ENCODE measurements at places on chromosomes 5 and 9. TPM values are rescaled to one million over a fixed set of nuclear protein-coding genes. Genes with fewer than 3 reads are reported as not detected.

Gene TAF11L5
- not detected for total RNA-seq

Gene ADGRV1
- total RNA-seq, result 1.4 TPM

Gene SLC6A18
- not detected for total RNA-seq

GRCh38 chr9:96064826-96065481, 189.5 kb downstream of the ERCC6L2 start:
- H3K27ac ChIP-seq, result no peak overlapping the region
- no peaks in the 10 kb centered on the region for H3K4me1 ChIP-seq
- DNase-seq, result no peak
- no peak overlapping the region for H3K4me3 ChIP-seq
- H3K27me3 ChIP-seq, result no peaks in the 10 kb centered on the region

GRCh38 chr9:121592265-121592664, 59.2 kb upstream of the DAB2IP start:
- H3K4me3 ChIP-seq, result no peak overlapping the region
- H3K36me3 ChIP-seq, result no peaks in the 10 kb centered on the region
- no peak overlapping the region for H3K27ac ChIP-seq
- no peak for DNase-seq

DNA sequence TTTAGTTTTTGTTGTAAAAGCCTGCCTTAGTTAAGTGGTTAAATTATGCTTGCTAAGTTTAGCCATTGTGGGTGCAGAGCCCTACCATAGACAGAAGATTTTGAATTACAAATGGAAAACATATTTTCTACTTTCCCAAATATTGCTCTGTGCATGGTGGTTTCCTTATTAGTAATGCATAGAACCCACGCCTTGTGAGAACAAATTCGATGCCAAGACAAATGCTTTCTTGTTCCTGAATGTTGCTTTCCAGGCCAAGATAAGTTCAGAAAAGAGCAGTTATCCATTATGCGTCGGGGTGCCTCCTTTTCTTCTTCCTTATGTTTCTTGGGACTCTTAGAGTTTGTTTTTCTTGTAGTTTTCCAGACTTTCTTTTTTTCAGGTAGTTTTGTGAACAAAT, 31.0 kb upstream of the GARNL3 start:
- H3K4me1 ChIP-seq, result no peaks in the 10 kb centered on the region
- no peak for DNase-seq
- H3K27ac ChIP-seq, result peak overlapping the region; percentile 35
- H3K27me3 ChIP-seq, result no peaks in the 10 kb centered on the region
- H3K4me3 ChIP-seq, result no peak overlapping the region

GRCh38 chr5:177300236-177300880, 3.2 kb downstream of the RAB24 start:
- no peaks in the 10 kb centered on the region for H3K27me3 ChIP-seq
- no peaks in the 10 kb centered on the region for H3K4me1 ChIP-seq
- peaks cover 15% of the 10 kb centered on the region for H3K36me3 ChIP-seq
- H3K4me3 ChIP-seq, result no peak overlapping the region

DNA sequence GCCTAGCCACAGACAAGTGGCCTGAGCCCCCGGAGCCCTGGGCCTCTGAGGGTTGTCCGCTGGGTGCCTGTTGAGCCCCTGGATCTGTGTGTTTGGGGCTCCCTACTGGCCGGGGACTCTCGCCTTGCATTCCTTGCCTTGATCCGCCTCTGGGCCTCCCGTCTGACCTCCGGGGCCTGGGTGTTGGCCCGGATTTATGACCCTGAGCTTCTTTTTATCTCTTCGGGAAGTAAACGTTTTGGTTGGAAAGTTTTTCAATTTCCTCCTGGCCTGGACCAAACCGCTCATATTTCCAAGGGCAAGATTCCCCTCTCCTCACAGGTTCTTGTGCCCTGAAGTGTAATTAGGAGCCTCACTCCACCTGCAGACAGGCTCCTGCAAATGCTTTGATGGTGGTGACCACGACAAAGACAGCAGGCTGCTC, 69.3 kb upstream of the EGFLAM start:
- no peaks in the 10 kb centered on the region for H3K4me1 ChIP-seq
- H3K36me3 ChIP-seq, result no peaks in the 10 kb centered on the region
- H3K4me3 ChIP-seq, result no peak overlapping the region
- no peak for DNase-seq
- H3K27ac ChIP-seq, result no peak overlapping the region

Gene AP3B1
- 22.4 TPM for total RNA-seq

- no peaks in the 10 kb centered on the region for H3K36me3 ChIP-seq
- H3K4me1 ChIP-seq, result no peaks in the 10 kb centered on the region
- peak overlapping the region; percentile 80 for H3K27ac ChIP-seq
Observed at GRCh38 chr5:170307575-170308465, 10.2 kb upstream of the LCP2 start.

- no peak for DNase-seq
- H3K27me3 ChIP-seq, result no peaks in the 10 kb centered on the region
- H3K27ac ChIP-seq, result no peak overlapping the region
- H3K36me3 ChIP-seq, result peaks cover 12% of the 10 kb centered on the region
- H3K4me3 ChIP-seq, result no peak overlapping the region
Observed at GRCh38 chr5:135359374-135360165, 39.5 kb downstream of the MACROH2A1 start.

GRCh38 chr5:159231167-159231566, 21.8 kb upstream of the RNF145 start:
- no peak overlapping the region for H3K27ac ChIP-seq
- no peaks in the 10 kb centered on the region for H3K27me3 ChIP-seq
- H3K36me3 ChIP-seq, result no peaks in the 10 kb centered on the region
- DNase-seq, result no peak

- no peak for DNase-seq
- H3K4me1 ChIP-seq, result no peaks in the 10 kb centered on the region
- H3K27ac ChIP-seq, result no peak overlapping the region
- no peaks in the 10 kb centered on the region for H3K27me3 ChIP-seq
- no peak overlapping the region for H3K4me3 ChIP-seq
Observed at GRCh38 chr5:134626369-134627014, 6.1 kb downstream of the SAR1B start.

DNA sequence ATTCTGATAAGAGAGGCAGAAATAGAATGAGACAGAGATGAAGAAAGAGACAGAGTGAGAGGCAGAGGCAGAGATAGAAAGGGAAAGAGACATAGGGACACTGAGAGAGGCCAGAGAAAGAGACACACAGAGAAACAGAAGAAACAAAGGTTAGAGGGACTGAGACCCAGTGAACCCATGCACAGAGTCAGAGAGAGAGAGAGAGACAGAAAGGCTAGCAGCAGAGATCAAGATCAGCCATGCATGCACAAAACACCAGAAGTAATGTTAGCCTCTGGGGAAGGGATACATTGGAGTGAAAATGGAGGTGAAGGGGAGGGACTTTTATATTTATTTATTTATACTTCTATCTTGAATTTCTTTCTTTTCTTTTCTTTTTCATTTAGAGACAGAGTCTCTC, 14.1 kb upstream of the SPARC start:
- H3K4me3 ChIP-seq, result no peak overlapping the region
- DNase-seq, result no peak
- H3K27me3 ChIP-seq, result no peaks in the 10 kb centered on the region
- no peaks in the 10 kb centered on the region for H3K4me1 ChIP-seq

DNA sequence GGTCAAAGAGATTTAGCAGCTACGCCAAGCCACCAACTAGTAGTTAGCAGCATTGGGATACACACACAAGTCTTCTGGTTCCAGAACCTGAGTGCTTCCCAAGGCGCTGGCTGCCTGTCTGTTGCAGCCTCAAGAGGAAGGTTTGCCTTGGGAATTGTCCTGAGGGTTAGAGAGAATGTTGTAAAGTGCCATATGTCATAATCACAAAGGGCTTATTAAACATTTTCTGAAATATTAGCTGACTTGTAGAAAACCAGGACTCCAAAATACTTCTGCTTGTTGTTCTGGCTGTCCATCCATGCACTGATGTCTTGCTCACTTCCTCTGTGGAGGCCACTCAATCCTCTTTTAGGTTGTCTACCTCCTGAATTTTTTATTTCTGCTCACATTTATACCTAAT, 46.3 kb downstream of the SLC36A1 start:
- peaks cover 8% of the 10 kb centered on the region for H3K36me3 ChIP-seq
- H3K4me1 ChIP-seq, result no peaks in the 10 kb centered on the region
- no peaks in the 10 kb centered on the region for H3K27me3 ChIP-seq
- no peak overlapping the region for H3K4me3 ChIP-seq
- no peak overlapping the region for H3K27ac ChIP-seq

DNA sequence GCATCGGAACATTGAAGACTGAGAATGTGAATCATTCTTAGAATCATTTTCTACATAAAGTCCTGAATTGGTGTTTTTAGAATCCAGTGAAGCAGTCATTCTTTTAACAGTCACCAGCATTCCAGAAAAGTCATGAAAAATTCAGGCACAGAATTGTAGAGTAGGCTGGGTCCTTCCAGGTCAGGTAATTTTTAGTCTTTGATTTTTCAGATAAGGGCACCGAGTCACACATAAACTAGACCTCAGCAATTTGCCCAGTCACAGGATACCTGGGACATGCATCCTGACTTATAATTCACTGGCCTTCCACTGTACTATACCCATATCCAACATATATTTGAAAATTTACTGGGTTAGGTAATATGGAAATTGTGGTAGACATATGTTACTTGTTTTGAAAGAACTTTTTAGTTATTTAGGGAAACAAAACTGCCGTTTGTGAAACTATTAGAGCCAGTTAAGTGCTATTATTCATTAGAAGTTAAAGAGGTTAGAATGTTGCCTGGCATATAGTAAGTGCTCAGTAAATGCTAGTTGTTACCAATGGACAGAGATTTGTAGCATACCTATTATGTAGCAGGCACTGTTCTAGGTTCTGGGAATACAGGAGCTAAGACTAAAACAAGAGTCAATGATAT, 10.9 kb downstream of the MAN2A1 start:
- H3K27me3 ChIP-seq, result no peaks in the 10 kb centered on the region
- DNase-seq, result no peak
- no peak overlapping the region for H3K27ac ChIP-seq
- H3K4me1 ChIP-seq, result peaks cover 20% of the 10 kb centered on the region
- H3K4me3 ChIP-seq, result no peak overlapping the region
- no peaks in the 10 kb centered on the region for H3K36me3 ChIP-seq

Gene EGFLAM
- 8.8 TPM for total RNA-seq

GRCh38 chr5:154679501-154679900, 75.7 kb upstream of the LARP1 start:
- no peaks in the 10 kb centered on the region for H3K27me3 ChIP-seq
- H3K4me1 ChIP-seq, result no peaks in the 10 kb centered on the region
- no peaks in the 10 kb centered on the region for H3K36me3 ChIP-seq
- DNase-seq, result no peak
- H3K4me3 ChIP-seq, result no peak overlapping the region

Gene SLC31A2
- 19.5 TPM for total RNA-seq

DNA sequence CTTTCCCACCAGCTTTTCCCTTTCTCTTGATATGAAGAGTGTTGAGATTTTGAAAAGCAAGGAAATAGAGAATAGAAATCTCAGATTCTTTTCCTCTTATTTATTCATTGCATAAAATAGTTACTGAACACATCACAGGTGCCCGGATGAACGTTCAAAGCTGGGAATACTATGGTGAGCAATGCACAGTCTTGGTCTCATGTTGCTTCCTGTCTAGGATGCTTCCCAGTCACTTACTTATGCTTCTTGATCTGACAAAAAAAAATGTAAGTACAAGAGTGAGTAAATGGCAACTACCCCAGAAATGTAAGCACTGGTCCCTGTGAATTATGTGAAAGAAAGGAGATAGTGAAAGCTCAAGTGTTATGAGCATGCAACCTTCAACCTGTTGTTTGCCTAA, 153.5 kb upstream of the S1PR3 start:
- no peaks in the 10 kb centered on the region for H3K27me3 ChIP-seq
- no peaks in the 10 kb centered on the region for H3K4me1 ChIP-seq
- H3K36me3 ChIP-seq, result no peaks in the 10 kb centered on the region
- no peak for DNase-seq
- H3K27ac ChIP-seq, result no peak overlapping the region

GRCh38 chr9:2765250-2765880, 48.1 kb downstream of the KCNV2 start:
- DNase-seq, result no peak
- H3K36me3 ChIP-seq, result no peaks in the 10 kb centered on the region
- H3K27me3 ChIP-seq, result no peaks in the 10 kb centered on the region
- no peak overlapping the region for H3K27ac ChIP-seq

DNA sequence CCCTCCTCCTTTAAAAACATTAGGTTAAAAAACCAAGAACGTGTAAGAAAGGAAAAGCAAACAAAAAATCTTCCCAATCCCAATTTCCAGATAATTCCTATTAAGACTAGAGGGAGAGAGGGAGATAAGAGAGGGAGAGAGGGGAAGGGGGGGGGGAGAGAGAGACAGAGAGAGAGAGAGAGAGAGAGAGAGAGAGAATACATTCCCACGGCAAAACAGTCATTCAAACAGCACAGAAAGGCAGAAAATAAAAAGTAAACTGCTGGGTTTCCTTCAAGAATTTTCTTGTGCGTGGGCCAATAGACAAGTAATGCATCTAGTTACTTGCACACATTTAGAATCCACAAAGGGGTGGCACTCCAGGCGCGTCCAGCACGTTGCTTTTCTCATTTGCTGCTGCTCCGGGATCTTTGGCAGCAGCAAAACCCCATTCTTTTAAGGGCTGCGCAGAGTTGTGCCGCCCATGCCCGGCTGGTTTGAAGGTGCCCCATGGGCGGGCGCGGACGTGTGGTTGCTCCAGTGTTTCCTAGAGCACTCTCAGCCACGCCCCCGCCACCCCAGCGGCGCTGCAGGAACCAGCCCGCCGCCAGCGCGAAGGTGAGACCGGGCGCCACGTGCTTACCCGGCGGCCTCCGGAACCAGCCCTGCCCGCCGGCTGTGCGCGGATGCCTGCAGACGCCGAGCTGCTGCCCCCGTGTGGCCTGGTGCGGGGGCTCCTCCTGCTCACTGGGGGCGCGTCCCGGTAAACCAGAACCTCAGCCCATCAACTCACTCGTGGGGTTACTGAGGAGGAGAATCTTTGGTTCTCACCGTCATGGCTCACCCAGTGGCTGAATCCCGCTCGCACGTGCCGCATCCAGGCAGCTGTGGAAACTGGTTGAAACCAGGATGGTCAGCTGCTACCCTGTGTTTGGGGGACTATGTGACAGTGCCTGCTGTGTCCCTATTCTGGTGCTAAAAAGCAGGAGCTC, 44.6 kb downstream of the STC2 start:
- H3K4me1 ChIP-seq, result no peaks in the 10 kb centered on the region
- no peaks in the 10 kb centered on the region for H3K27me3 ChIP-seq
- peak overlapping the region; percentile 40 for H3K27ac ChIP-seq
- peak overlapping the region; percentile 39 for H3K4me3 ChIP-seq

Gene PCDHA1
- total RNA-seq, result not detected

- no peak for DNase-seq
- no peaks in the 10 kb centered on the region for H3K27me3 ChIP-seq
- no peak overlapping the region for H3K27ac ChIP-seq
- H3K4me1 ChIP-seq, result no peaks in the 10 kb centered on the region
Observed at GRCh38 chr9:18847576-18848275, 185.3 kb downstream of the SAXO1 start.

DNA sequence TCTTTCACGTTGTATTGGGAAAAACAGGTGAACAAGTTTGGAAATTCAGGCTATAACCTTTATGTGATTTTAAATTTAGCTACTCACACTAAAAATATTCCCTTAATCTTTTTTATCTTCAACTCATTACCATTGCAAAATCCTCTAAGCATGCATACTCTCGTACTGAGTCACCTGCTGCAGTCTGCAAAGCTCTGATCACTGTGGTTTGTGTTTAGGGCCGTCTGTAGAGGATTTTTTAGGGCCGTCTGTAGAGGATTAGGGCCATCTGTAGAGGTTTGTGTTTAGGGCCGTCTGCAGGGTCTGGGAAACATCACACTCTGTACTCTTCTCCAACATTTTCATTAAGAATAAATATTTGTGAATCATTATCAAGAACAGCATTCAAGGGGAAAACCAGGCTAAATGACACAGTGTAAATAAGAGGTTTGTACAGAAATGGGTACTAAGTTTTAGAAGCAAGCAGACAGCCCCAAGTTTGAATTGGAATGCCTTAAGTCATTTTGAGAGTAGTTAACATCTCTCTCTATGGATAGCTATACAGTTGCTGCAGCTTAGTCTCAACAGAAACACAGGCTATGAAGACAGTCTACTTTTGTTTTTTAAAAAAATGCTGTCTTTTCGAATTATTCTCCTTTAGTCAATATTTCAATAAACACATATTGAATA, 155.0 kb upstream of the TSLP start:
- no peak overlapping the region for H3K27ac ChIP-seq
- H3K4me1 ChIP-seq, result no peaks in the 10 kb centered on the region

Data from right atrium auricular region (tissue), 2 donors.